ENCODE measurements at places on chromosomes 11 and 22.

DNA sequence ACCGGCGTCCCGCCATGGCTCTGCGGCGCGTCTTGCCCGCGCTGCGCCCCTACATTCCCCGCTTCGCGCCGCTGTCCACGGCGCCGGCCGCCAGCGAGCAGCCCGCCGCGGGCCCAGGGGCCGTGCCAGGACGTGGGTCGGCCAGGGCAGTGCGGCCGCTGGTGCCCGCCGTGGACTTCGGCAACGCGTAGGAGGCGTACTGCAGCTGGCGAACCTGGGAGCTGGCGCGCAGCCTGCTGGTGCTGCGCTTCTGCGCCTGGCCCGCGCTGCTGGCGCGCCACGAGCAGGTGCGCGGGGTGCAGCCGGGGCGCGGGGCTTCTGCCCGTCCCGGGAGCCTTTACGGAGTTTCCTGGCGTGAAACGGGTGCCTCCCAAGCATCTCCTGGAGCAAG lies 20.1 kb downstream of the DGCR6L start:
- peak; percentile 21 for DNase-seq

GRCh38 chr11:353179-353873 lies 16.0 kb upstream of the B4GALNT4 start:
- DNase-seq: peak; percentile 83

- DNase-seq: peak; percentile 91
Observed at GRCh38 chr11:71448257-71449171, at the start of gene DHCR7. Gene DHCR7 (minus strand): TSS chr11:71448393. CDS start chr11:71444952, 3,441 bp downstream.

DNA sequence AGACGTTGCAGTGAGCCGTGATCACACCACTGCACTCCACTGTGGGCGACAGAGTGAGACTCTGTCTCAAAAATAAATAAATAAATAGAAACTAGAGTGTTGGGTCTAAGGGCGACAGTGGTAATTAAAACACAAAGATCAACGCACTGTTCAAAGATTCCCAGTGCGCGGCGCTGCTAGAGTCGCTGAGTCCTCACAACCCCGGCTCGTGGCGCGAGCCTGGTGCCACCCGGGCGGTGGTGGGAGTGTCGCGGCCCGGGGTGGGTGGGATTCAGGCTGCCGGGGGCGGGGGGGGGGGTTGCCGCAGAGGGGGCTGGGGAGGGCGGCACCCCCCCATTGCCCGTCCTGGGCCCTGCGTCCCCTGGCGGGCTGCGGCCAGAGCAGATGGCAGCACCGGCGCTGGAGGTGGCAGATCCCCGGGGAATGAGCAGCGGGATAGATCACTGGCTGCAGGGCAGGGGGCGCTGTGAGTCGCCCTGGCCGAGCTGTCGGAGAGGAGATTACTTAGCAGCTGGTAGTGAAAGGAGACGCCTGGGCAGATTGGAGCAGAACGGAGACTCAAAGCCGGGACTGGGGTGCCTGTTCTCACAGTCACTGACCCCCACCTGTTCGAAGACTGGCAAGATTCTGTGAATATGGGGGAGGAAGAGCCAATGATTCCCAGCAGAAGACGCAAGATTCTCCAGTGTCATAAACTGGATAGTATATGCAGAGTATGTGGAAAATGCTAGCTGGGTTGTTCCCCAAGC lies 30.2 kb upstream of the APOBEC3A start:
- peak; percentile 45 for DNase-seq

- DNase-seq: no peak
Observed at GRCh38 chr11:61027141-61027840, 55.8 kb downstream of the CD6 start.

DNA sequence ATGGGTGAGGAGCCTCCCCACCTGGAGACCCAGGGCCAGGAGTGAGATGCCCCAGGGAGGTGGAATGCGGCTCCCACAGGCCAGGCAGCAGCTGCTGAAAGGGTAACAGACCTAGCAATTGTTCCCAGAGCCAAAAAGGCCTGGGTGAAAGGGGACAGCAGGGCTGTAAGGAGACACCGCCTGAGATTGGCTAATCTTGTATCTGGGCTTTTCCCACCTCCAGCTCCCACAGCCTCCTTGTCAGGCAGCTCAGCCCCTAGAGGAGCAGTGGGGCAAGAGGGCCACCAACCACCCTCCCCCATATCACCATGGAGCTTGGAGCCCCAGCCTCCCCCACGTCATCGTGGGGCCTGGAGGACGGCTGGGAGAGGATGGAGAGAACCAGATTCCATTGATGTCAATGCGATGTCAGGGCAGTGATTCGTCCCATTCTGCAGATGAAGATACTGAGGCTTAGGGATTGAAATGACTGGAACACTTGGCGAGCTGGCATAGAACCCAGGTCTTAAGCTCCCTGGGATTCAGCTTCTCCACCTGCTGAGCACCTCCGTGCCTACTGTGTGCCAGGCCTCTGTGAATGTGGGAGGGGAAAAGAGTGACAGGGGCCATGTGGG lies 2.9 kb upstream of the MGAT3 start:
- DNase-seq: no peak

- DNase-seq: no peak
Observed at GRCh38 chr11:45974806-45975205, 52.4 kb downstream of the LARGE2 start.

DNA sequence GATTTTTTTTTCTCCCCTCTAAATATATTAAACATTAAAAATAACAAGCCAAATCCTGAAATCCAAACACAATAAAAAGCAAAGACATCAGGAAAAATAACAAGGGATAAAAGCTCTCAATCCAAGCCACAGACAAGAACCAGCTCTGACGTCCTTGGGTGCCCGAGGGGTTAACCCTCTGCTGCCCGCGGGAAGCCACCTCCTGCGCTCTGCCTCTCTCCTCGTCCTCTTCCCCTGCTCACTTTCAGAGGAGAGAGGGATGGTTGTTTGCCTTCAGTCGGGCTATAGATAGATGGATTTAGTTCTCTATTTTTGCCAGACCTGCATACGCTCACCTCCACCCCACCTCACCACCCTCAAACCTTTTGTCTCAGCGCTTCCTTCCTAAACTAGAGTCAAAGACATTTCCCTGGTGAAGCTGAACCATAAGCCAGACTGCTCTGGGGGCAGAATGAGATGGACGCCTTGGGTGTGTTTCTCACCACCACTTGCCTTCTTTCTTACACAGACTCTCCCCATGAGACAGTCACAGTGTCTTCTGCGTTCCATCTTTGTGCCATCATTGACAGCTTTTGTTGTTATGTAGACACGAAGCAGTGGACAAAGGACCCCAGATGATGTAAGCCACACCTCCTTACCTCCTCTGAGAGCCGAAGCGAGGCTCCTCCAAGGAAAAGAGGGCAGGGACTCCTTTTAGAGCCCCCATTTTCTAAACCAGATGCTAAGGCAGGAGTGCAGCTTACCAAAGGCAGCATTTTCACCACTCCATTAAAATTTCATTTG lies 142.5 kb upstream of the HSD17B12 start:
- DNase-seq: no peak

- DNase-seq: peak; percentile 81
Observed at GRCh38 chr11:34358258-34358727, 483 bp upstream of the ABTB2 start.

DNA sequence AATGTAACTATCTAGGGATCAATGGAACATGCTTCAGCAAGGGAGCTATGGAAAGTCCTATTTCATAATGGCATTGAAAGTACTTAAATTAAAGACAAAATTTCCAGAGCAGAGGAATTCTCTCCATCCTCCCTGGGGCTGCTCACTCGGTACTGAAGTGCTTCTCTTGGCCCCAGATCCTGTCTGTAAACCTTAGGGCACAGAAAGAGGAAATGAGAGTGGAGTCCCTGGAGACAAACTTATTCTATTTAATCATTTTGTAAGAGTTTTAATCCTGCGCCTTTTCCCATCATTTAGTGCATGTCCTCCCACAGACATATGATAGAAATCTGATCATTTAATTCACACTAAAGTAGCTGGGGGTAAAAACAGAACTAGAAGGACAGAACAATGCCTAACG lies 20.9 kb upstream of the PAMR1 start:
- DNase-seq: no peak

GRCh38 chr11:94732617-94733281 lies 35.4 kb upstream of the AMOTL1 start:
- DNase-seq: peak; percentile 97

DNA sequence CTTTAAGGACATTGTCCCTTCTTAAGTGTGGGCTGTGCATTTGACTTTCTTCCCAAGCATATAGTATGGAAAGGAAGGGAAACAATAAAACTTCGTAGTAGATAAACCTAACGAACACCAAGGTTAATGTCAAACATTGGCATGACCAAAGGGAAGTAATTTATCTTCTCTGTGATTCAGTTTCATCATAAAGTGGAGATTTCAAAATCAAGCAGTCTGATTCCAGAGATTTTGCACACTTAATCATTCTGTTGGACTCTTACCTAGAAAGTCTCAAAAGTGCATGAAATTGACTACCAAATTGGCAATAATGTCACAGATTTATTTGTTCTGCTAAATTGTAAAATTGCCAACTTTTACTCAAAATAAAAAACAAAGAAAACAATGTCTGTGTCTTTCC lies 559.7 kb downstream of the JRKL start:
- no peak for DNase-seq

DNA sequence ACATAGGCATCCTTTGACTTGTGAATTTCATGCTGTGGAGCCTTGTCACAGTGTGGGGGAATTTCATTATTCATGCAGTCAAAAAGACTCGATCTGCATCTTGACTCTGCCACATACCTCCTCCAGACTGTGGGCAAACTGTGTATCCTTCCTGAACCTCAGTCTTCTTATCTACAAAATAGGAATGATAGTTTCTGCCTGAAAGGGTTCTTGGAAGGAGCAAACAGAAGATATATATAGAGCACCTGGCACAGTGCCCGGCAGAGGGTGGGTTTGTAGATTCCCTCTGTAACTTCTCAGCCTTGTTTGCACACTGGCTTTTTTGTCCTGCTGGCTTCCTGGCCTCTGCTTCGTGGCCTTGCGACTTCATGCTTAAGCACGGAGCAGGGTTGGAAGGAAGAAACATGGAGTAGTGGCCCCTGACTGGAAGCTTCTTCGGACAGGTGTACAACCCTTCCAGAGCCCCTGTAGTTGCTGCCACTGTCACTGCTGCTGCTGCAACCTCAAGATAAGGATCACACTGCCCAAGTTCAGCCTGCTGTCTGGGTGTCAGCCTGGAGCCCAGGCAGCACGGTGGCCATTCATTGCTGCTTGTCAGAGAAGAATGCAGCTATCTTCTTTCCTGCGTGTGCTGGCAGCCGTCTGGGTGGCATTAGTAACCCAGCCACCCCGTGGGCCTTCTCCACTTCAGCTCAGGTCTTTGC lies 106.4 kb downstream of the MICAL2 start:
- DNase-seq: no peak

DNA sequence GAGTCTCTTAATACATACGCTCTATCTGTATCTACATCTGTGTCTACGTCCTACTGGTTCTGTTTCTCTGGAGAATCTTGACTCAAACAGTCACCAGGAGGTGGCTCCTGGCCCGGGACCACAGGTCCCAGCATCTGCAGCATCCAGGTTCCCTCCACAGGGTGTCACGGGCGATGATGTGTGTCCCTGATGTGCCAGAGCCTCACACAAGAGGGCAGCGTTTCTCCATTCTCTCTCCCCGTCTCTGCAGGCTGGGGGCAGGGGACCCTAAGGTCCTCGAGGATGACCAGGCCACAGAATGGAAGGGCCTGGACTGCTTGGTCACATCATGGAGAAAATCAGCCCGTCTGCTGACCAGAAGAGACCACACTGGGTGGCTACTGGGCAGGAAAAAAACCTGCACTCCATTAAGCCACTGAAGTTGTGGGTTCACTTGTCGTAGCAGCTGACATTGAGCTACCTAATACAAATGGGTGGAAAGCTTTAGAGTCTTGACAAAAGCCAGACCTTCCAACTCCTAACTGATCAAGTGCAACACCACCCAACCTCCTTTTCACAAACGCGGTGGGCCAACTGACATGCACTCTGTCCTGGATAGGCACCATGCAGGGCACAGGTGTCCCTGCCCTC lies 392.5 kb downstream of the CTTN start:
- DNase-seq: no peak

- DNase-seq: no peak
Observed at GRCh38 chr11:47587723-47588326, 1.3 kb downstream of the FAM180B start.
